Peyer's patch (tissue), 4 donors: ENCODE measurements at places on chromosomes 6 and 20. TPM values are rescaled to one million over a fixed set of nuclear protein-coding genes. Genes with fewer than 3 reads are reported as not detected.

GRCh38 chr6:23213651-23214050 is 644.3 kb downstream of the HDGFL1 start:
- H3K27me3 ChIP-seq: no peaks in the 10 kb centered on the region
- DNase-seq: no peak
- no peaks in the 10 kb centered on the region for H3K36me3 ChIP-seq
- H3K4me3 ChIP-seq: no peak overlapping the region
- H3K4me1 ChIP-seq: no peaks in the 10 kb centered on the region

DNA sequence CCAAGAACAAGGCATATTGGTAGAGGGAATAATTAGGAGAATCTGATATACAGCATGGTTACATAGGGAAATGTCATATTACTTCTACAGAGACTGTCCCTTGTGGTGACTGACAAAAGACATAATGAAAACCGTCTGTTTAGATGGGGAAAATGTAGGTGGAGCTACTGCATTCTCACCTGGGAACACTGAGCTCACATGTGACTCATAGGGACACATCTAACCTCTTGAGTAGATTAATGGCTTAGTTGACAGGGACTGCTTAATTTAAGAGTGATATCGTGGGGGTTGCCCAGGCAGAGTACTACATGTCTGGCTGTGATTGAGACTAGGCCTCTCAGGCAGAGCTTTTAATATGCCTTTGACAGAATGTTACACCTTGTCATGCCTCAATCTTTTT is 235.3 kb upstream of the ZFP64 start:
- H3K4me3 ChIP-seq: no peak overlapping the region
- H3K27me3 ChIP-seq: no peaks in the 10 kb centered on the region
- H3K4me1 ChIP-seq: no peaks in the 10 kb centered on the region
- no peak overlapping the region for H3K27ac ChIP-seq
- DNase-seq: no peak
- no peaks in the 10 kb centered on the region for H3K36me3 ChIP-seq

The BPIFB4 gene
- total RNA-seq: not detected

- H3K27me3 ChIP-seq: no peaks in the 10 kb centered on the region
- no peak for DNase-seq
- H3K36me3 ChIP-seq: no peaks in the 10 kb centered on the region
- H3K27ac ChIP-seq: no peak overlapping the region
- no peak overlapping the region for H3K4me3 ChIP-seq
Measured at GRCh38 chr20:24960861-24961260, 11.8 kb downstream of the CST7 start.

The TBXT gene
- not detected for total RNA-seq

DNA sequence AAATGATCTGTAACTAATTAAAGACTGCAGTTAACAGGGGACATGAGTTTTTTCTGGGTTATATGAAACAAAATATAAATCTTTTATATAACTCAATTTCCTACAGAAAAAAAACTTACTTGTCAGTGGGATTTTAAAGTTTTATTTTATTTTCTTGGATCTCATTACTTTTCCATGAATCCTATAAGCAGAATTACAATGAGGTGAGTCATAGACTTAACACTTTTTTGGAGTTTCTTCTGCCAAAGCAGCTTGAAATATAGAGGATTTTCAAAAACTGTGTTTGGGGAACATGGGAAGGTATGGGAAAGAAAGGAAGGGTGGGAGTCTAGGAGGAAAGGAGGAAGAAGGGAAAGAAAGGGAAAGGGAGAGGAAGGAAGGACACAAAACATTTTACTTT is 130.7 kb downstream of the AIG1 start:
- peaks cover 4% of the 10 kb centered on the region for H3K4me1 ChIP-seq
- H3K27me3 ChIP-seq: no peaks in the 10 kb centered on the region
- H3K27ac ChIP-seq: no peak overlapping the region
- no peak for DNase-seq

The SRMS gene
- total RNA-seq: not detected

The PKIB gene
- 35.3 TPM for total RNA-seq

- H3K36me3 ChIP-seq: no peaks in the 10 kb centered on the region
- no peak for DNase-seq
- H3K4me1 ChIP-seq: no peaks in the 10 kb centered on the region
- no peak overlapping the region for H3K4me3 ChIP-seq
Measured at GRCh38 chr6:129677620-129678325, 32.2 kb downstream of the ARHGAP18 start.

DNA sequence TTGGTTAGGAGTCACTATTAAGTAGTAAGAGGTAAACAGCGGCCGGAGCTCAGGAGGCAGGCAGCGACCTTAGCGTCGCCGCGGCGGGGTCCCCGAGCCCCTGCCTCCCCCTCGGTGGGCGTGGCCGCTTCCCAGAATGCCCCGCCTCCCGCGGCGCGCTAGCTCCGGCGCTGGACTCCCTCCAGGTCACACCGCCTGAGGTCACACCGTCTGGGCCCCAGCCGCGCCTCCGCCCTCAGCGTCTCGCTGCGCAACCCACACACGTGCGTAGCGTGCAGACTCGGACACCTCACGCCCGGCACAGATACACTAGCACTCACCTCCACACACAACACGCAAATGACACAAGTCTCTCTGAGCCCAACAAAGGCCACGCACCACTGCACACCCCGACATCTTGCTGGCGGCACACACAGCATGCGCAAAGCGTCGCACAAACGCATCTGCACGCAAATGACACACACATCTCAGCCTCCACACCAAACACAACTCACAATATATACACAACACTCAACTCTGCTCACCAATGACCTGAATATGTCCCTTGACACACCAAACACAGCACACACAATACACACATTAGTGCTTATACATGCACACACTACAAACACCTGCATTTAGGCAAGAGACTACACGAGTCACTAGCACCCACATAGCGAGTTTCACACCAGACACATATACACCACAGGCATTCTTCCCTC is 17.6 kb upstream of the CDKN1A start:
- H3K36me3 ChIP-seq: no peaks in the 10 kb centered on the region
- no peak overlapping the region for H3K27ac ChIP-seq
- no peak overlapping the region for H3K4me3 ChIP-seq
- no peak for DNase-seq
- no peaks in the 10 kb centered on the region for H3K27me3 ChIP-seq

DNA sequence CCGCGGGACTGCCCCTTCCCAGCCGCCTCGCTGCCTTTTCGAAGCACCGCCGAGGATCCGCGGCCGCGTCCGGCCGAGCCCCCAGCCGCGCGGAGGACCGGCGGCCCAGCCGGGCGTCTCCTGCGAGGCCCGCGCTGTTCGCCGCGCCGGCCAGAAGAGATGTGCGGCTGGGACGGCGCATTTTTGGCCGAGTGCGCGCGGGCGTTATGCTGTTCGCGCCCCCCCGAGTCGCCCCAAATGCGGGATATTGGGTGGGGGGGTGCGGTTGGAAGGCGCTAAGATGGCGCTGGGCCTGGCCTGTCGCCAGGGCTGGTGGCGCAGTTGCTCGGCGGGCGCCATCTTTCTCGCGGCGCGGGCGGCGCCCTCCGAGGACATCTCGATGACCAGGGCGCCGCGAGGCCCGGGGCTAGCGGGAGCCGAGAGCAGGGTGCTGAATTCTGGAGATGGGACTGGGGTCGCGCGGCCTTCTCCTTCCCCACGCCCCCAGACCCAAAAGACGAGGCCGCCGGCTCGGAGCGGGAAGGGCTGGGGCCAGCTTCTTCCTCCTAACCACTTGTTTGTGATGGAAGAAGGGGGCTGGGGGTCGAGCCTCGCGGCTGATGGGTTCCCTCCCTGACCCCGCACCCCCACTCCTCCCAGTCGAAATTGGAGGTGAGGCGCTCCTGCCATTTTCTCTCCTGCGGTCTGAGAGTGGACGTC is 1.5 kb downstream of the BICRAL start:
- H3K27ac ChIP-seq: peak overlapping the region; percentile 100
- H3K36me3 ChIP-seq: no peaks in the 10 kb centered on the region
- H3K4me3 ChIP-seq: peak overlapping the region; percentile 78
- H3K27me3 ChIP-seq: no peaks in the 10 kb centered on the region

The OSER1 gene
- total RNA-seq: 38.0 TPM

The NTSR1 gene
- 0.76 TPM for total RNA-seq

DNA sequence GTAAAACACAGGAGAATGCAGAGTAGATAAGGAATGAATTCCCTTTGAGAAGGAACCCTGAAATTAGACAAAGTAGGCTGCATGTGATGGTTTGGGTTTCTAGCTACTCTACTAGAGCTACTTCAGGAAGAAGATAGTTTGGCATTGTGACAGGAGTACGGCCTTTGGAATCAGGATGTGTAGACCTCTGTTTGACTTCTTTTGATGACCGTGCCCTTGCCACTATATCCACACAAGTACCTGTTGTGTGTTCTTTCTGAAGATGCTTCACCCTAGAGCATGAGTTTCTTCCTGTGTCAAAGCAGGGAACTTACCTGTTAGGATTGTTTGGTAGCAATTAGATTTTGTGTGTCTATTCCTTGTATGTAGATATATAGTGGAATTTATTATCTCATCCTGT is 41.7 kb downstream of the CD2AP start:
- H3K4me3 ChIP-seq: no peak overlapping the region
- no peak overlapping the region for H3K27ac ChIP-seq
- peak; percentile 59 for DNase-seq
- no peaks in the 10 kb centered on the region for H3K4me1 ChIP-seq
- no peaks in the 10 kb centered on the region for H3K27me3 ChIP-seq

DNA sequence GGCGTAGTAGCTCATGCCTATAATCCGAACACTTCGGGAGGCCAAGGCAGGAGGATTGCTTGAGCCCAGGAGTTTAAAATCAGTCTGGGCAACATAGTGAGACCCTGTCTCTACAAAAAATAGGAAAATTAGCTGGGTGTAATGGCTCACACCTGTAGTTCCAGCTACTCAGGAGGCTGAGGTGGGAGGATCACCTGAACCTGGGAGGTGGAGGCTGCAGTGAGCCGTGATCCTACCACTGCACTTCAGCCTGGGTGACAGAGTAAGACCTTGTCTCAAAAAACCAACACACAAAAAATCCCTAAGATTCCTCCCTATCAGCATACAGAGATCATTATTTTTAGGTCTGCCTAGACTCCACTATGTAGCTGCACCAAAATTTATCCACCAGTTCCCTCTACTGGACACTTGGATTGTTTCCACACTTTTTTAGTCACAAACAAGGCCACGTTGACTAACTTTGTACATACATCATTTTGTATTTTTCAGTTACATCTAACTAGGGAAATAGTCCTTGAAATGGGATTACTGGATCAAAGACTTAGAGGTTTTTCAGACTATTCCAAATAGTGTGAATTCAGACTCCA is 3.6 kb upstream of the PHF1 start:
- H3K4me3 ChIP-seq: no peak overlapping the region
- no peaks in the 10 kb centered on the region for H3K27me3 ChIP-seq
- H3K27ac ChIP-seq: no peak overlapping the region
- H3K4me1 ChIP-seq: peaks cover 7% of the 10 kb centered on the region
- no peaks in the 10 kb centered on the region for H3K36me3 ChIP-seq

The CD93 gene
- 3.7 TPM for total RNA-seq

- H3K4me3 ChIP-seq: no peak overlapping the region
- peak; percentile 74 for DNase-seq
- no peak overlapping the region for H3K27ac ChIP-seq
- no peaks in the 10 kb centered on the region for H3K36me3 ChIP-seq
- no peaks in the 10 kb centered on the region for H3K27me3 ChIP-seq
Measured at GRCh38 chr6:7505189-7505699, 36.2 kb upstream of the DSP start.

DNA sequence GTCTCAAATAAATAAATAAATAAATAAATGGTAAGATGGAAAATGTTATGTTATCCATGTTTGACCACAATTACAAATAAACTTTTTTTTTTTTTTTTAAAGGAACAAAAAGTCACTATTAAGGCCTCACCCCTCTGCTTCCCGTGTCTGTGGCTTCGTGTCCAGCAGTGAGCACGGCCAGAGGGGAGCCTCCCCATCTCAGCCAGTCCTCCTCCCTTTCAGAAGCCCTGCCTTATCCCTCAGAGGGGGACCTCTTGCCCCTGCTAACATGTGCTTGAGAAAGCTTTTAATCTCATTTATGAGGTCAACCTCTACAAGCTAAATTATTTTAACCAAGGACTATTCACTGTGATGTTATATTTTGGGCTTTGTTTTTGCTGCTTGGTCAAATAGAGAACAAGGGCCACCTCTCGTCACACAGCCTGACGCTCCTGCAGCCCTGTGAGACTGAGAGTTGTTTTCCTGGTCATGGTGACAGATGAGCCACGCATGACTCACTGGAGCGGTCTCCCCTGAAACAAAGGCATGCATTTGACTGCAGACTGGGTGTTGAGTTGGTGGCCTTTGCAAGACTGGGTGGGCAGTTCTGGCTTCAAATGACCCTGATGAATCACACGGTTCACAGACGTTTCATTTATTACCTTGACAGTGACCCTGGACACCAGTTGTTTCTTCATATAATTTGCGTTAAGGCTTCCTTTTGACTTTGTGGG is 131.8 kb downstream of the TIAM2 start:
- H3K36me3 ChIP-seq: peaks cover 15% of the 10 kb centered on the region
- no peaks in the 10 kb centered on the region for H3K4me1 ChIP-seq
- H3K27me3 ChIP-seq: no peaks in the 10 kb centered on the region
- DNase-seq: no peak

The TFAP2D gene
- not detected for total RNA-seq

DNA sequence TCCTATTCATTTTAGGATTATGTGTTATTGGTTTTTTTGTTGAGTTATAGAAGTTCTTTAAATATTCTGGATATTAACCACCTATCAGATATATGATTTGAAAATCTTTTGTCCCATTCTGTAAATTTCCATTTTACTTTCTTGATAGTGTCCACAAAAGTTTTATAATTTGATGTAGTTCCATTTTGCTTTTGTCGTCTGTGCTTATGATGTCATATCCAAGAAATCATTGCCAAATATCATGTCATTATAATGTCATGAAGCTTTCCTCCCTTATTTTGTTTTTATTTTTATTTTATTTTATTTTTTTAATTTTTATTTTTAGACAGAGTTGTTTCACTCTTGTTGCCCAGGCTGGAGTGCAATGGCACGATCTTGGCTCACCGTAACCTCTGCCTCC is 21.0 kb upstream of the NANP start:
- H3K36me3 ChIP-seq: peaks cover 12% of the 10 kb centered on the region
- no peaks in the 10 kb centered on the region for H3K4me1 ChIP-seq
- H3K27ac ChIP-seq: no peak overlapping the region
- DNase-seq: no peak
- no peaks in the 10 kb centered on the region for H3K27me3 ChIP-seq

The TFAP2C gene
- not detected for total RNA-seq
